Karpas-422 (cell line): ENCODE measurements at places on chromosomes 5 and 9.

DNA sequence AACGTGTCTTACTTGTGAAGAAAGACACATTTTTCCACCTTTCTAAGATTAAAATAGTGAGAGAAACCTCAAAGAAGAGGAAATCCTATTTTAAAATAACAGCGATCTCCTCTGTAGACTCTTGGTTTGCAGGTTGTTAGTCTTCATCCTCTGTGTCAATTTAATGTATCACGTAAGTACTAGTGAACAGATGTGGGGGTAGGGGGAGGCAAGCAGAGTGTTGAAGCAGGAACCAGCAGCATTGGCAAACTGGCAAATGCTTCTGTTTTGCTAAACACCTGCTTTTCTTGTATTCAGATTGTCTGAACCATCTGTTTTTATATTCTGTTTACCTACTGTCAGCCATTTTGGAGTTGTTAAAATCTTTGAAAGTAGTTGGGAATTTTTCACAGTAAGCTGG, 159.3 kb upstream of the TLX3 start:
- DNase-seq, result no peak

GRCh38 chr9:19748278-19749126, 40.3 kb downstream of the SLC24A2 start:
- no peak for DNase-seq

GRCh38 chr9:113222482-113222841, 1.1 kb downstream of the SLC31A1 start:
- peak; percentile 57 for DNase-seq

DNA sequence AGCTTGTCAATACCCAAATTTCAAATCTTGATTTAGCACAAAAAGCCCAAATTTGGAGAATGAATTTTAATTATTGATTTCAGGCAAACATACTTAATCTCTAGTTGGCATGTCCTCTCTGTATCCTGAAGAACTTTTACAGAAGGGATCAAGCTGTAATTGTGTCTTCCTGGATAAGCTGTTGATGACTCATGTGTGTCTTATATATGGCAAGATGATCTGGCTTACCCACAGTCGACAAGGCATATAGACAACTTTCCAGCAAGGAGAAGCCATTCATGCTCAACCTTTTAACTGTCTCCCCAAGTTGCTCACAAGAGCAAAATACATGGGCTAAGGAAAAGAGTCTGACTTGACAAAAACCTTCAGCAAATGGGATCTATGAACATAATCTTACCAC, 112.5 kb upstream of the SLCO6A1 start:
- DNase-seq, result no peak

DNA sequence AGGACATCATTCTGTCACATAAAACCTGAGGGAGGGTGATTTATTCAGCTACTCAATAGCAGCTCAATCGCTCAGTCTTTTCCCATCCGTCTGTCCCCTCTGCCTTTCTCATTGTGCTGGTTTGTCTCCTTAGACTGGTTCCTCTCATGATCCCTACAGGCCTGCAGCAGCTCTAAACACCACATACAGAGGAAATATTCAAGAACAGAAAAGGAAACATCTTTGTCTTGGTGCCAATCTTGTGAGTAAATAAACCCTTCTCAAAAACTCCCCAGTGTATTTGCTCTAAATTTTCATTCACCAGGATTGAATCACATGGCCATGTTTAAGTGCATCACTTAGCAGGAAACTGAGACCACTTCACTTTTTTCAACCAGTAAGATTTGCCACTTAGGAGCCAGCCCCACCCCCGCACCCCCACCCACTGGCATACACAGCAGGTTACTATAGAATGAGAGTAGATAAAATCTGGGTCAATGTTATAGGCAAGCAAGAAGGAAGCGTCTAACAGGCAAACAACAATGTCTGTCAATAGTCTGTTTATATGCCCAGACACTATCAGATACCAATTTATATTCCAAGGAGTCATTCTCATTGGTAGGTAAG, 895.5 kb upstream of the DMAC1 start:
- DNase-seq, result no peak

DNA sequence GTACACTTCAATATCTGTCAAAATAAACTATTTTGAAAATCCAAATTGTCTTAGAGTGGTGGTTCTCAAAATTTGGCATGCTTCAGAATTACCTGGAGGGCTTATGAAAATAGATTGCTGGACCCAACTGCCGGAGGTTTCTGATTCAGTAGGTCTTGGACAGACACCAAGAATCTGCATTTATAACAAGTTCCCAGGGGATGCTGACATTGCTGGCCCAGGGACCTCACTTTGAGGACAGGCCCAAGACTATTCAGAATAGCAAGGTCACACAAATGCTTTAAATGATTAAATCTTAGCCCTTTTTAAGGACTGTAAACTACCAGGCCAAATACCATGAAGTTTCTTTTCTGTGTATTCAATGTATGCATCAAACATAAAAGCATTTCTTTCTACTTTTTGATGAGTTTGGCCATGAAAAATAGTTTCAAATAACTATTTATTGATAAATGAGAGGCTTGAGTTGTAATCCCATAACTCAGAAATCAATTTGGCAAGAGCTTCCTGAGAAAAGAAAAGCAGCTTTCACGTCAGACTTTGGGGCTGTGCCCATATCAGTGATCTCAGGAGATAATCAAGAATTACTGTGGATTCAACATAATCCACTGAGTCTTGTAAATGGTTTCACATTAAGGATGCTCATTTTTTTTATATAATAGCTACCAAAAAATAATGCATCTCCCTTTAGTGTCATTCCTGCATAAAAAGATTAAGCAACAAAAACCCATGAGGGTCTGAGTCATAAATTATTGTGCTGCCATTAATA, 191.4 kb downstream of the FRMD3 start:
- no peak for DNase-seq

- no peak for DNase-seq
Observed at GRCh38 chr9:72022841-72023240, 37.6 kb downstream of the C9orf57 start.

DNA sequence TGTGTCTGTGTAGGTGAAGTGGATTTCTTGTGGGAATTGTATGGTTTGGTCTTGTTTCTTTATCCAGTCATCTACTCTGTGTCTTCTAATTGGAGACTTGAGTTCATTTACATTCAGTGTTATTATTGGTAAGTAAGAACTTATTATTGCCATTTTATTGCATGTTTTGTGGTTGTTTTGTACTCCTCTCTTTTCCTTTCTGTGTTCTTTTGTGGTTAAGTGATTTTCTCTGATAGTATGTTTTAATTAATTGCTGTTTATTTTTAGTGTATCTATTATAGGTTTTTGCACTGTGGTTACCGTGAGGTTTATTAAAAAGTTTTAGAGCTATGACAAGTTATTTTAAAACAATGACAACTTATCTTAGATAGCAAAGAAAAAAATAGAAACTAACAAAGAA, 8.1 kb downstream of the POLK start:
- no peak for DNase-seq

DNA sequence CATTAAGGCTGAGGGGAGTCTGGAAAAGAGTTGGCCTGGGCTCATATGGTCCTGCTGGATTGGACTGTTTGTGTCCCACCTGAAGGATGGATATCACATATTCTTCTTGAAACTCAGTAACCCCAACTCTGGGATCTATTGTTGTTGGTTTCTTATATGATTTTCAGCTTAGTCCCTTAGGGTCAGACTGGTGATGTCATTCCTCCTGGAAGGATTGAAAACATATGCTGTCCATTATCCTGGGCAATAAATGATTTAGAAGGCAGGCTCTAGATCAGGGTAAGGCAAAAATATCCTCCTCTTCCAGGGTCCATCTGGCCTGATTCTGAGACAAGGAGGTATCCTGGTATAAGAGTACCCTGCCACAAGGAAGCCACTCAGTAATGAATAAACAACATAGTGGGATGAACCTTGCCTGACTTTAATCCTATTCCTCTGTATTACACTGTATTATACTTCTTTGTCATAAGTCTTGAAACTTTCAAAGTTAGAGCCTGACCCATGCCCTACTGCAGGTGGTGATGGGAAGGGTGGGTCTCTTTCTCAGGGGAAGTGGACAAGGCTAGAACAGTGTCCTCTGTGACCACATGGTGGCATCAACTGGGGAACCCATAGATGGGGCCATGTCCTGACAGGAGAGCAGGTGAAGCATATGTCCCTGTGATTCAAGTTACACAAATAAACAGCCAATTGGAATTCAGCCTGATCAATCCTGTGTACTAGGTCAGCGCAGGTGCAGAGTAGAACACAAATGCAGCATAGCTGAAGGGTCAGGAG, 454.4 kb upstream of the TRPC7 start:
- DNase-seq, result no peak

- DNase-seq, result no peak
Observed at GRCh38 chr5:39419796-39420195, 5.0 kb downstream of the DAB2 start.

GRCh38 chr9:71122421-71122820, 1.0 kb upstream of the TRPM3 start:
- DNase-seq, result no peak

- no peak for DNase-seq
Observed at GRCh38 chr5:123785162-123786071, 273.4 kb downstream of the CSNK1G3 start.

DNA sequence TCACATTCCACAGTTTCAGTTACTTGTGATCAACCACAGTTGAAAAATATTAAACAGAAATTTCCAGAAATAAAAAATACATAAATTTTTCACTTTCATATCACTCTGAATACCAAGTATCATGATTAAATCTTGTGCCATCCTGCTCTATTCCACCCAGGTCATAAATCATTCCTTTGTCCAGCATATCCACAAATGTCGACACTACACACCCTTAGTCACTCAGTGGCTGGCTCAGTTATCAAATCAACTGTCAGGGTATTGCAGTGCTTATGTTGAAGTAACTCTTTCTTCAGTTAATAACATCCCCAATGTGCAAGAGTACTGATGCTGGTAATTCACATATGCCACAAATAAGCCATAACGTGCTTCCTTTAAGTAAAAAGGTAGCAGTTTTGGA, 115.7 kb downstream of the FBXL17 start:
- DNase-seq, result no peak

DNA sequence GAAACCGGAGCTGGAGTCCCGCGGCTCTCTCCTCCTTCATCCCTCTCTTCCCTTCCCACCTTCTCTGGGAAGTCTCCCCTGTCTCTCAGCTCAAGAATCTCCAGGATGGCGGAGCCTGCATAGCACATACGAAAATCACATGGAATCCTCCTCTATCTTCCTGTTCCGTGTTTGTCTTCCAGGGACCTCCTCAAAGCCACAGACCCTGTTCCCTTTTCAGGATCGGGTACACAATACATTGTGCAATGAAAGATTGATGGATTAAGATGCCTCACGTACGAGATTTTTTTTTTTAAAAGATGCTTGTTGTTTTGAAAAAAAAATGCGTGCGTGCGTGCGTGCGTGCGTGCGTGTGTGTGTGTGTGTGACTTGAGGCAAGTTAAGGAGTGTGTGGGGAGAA, 46.6 kb upstream of the OLFM1 start:
- no peak for DNase-seq

- peak; percentile 87 for DNase-seq
Observed at GRCh38 chr9:36798350-36799065, 225.8 kb downstream of the MELK start.

DNA sequence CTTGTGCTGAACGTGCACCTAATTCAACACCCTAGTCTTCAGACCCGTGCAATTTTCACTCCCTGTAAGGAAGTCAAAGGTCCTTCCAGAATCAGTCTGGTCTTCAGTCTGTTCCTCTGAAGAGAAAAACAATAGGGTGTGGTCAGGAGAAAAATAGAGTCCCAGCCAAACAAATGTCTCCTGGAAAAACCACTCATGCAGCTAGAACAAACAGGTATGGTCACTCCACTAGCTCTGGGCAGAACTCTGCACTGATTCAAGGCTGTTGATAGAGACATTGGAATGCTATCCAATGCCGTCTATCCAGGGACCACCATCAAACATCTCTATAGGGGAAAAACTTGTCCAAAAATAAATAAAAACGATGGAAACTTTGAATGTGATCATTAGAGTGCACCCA, 81.8 kb upstream of the MAP3K1 start:
- no peak for DNase-seq

- no peak for DNase-seq
Observed at GRCh38 chr5:120151181-120151580, 312.9 kb upstream of the PRR16 start.

- DNase-seq, result no peak
Observed at GRCh38 chr5:73119451-73120157, 771 bp upstream of the TMEM171 start.

DNA sequence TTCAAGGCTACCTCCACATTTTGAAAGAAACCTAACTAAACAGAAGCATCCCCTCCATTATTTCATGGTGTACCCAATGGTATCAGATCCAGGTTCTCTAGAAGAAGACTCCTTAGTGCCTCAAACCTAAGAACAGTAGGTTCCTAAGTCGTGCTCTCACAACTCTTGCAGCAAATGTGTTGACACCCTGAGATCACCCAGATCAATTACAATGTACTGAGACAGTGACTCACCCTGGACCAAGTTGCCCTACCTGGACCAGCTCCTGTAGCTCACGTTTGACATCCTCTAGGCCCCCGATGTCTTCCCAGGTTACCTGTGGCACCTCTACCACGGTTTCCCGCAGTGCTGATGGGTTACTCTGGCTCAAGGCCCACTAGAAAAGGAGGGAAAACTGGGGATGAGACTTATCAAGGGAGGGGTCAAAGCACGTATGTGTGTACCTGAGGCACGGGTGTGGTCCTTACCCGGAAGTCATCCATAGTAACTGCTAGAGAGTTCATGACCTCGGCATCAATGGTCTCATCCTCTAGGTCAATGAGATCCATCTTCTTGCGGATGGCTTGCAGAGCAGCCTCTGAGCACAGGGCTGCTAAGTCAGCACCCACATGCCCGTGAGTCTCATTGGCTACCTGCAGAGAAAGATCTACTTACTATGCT, 11.7 kb downstream of the VCP start:
- no peak for DNase-seq

- no peak for DNase-seq
Observed at GRCh38 chr9:72274441-72274840, 90.6 kb downstream of the ZFAND5 start.

- no peak for DNase-seq
Observed at GRCh38 chr9:70561786-70562395, 147.4 kb upstream of the KLF9 start.

DNA sequence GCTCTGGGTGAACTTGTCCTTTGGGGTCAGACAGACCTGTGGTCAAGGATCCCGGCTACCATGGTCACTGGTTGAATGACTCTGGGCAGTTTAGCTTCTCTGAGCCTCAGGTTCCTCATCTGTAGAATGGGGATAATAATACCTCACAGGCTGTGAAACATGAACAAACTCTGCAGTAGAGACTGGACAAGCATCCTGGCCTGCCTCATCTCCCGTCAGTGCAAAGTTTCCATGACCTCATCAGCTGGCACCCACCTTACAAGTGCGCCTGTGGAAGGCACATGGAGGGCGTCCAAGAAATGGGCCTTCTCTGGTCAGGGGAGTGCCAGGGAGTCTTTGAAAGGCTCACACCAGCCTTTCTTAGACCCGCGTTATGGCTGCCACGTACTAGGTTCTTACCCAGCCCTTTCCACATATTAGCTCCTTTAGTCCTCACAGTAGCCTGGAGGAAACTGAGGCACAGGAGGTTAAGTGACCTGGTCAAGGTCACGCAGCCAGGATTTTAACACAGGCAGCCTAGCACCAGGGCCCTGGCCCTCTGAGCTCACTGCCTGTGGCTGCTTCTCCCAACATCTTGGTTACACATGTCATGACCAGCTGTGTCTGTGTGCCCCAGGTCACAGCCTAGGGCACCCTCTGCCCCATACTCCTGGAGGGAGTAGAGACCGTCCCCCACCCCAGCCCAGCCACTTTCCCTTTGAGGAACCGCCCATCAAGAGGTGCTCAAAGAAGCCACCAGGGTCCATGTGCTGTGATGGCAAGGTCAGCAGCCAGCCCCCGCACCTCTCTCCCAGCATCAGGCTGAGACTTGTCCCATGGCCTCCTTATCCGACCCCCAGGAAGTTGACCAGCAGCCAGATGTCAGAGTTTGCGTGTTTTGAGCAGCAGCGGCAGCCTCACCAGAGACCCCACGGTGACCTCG, 39.4 kb upstream of the RPL26L1 start:
- no peak for DNase-seq
